ENCODE measurements at places on chromosomes 16 and 17.
A peak's percentile ranks its signal among the peaks of the same experiment; 100 is the strongest.

GRCh38 chr16:87057211-87057881 lies 259.8 kb downstream of the C16orf95 start:
- no peak for DNase-seq

DNA sequence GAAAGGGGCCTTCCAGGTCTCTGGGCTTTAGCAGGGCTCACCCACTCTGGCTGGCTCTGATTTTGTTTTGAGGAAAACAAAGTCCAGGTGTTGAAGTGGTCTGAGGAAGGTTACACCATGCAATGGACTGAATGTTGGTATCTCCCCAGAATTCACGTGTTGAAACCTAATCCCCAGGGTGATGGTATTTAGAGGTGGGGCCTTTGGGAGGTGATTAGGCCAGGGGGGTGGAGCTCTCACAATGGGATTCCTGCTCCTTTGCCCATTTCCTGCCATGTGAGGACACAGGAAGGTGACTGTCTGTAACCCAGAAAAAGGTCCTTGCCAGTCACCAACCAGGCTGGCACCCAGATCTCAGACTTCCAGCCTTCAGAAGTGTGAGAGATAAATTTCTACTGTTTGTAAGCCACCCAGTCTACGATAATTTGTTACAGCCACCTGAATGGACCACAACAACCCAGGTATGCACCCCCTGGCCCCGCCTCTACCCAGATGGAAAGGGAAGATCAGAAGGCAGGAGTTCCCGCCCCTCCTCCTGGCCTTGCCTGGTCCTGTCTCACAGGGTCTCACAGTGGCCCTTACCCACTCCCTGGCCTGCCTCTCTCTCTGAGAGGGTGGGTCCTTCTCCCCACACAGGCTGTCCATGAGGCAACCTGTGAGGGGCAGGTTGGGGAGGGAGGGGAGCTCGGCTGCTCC lies 32.0 kb downstream of the LRRC75A start:
- no peak for DNase-seq

DNA sequence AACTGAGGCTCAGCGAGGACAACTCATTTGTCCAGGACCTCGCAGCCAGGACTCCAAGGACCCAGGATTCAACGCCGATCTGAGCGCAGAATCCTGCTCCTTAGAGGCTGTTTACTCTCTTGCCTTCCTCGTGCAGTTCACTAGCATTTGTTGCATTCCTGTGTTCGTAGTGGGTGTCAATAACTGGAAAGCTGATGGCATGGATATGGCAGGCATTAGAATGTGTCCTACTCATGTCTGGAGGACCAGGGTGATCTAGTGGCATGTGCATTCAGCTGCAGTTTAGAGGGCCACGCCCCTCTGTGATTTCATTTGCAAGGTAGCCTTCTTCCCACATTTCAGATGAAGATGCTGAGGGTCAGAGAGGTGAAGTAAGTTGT lies 510 bp downstream of the CRISPLD2 start:
- no peak for DNase-seq

DNA sequence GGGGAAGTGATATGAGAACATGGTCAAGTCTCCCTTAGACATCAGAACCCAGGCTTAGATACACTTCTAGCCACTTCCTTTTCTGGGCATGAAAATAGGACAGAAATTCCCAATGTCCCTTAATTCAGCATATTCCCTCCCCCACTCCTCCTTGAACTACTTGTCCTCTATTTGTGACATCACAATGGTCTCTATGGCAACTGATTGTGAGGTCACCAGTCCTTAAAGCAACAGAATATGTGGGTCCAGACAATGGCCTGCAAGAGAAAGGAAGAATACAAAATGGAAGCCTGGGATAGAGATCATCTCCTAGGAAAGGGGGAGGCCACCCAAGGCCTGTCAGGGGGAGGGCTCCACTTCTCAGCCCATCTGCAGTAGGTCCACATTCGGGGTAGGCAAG lies 6.7 kb upstream of the SEZ6 start:
- DNase-seq, result no peak

DNA sequence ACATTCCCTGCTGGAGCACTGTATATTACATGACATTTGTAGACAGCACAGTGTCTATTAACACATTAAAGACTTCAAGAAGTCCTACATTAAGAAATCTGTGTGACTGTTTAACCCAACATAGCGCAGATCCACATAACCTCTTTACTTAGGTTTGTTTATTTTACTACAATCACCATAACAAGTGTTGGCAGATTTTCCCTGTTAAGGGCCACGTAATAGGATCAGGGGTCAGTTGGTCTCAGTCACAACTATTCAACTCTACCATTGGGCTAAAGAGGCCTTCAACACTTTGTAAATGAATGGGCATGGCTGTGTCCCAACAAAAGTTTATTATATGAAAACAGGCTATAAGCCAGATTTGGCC lies 51.3 kb upstream of the ADORA2B start:
- no peak for DNase-seq

DNA sequence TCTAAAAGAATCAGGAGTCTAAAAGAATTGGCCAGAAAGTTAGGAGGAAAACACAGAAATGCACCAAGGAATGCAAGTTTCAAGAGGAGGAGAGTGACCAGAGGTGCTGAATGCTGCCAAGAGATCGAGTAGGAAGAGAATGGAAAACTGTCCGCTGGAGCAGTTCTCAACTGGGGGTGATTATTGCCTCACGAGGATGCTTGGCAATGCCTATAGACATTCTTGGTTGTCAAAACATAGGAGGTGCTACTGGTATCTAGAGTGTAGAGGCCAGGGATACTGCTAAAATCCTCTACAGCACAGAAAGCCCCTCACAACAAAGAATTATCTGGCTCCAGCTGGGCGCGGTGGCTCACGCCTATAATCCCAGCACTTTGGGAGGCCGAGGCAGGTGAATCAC lies 82.1 kb upstream of the NOL11 start:
- DNase-seq, result no peak

DNA sequence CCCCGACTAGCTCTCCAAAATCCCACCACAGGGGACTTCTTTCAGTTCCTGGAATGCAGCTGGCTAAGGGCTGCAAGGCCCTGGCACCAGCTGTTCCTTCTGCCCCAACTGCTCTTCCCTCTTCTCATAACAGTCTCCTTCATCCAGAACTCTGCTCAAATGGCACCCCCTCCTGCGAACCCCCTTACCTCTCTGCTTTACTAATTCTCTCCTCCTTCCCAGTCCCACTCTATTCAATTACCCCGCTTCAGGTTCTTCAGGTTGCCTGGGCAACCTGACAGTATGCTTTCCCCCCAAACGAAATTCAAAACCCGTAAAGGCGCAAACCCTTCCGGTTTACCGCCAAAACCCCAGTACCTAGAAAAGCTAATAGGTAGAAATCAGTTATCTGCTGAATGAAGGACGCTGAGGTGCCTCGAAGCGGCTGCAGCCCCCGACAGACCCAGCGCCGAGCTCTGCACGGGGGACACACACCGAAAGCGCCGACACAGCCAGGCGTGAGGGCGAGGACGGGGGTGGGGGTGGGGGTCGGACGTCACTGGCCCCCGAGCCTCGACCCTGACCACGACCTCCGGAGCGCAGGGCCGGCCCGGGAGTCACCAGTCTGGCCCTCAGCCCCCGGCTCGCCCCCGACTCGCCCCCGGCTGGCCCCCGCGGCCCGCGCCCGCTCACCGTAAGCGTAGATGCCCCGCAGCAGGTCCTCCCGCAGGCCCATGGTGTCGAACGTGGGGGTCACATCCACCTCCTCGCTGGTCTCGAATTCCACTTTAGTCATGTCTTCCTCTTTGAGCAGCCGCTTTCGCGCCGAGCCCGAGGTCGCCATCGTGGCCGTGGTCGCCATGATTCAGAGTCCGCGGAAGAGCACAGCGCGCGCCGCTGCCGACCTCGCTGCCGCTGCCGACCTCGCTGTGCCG lies 550 bp downstream of the EIF4A3 start:
- no peak for DNase-seq

DNA sequence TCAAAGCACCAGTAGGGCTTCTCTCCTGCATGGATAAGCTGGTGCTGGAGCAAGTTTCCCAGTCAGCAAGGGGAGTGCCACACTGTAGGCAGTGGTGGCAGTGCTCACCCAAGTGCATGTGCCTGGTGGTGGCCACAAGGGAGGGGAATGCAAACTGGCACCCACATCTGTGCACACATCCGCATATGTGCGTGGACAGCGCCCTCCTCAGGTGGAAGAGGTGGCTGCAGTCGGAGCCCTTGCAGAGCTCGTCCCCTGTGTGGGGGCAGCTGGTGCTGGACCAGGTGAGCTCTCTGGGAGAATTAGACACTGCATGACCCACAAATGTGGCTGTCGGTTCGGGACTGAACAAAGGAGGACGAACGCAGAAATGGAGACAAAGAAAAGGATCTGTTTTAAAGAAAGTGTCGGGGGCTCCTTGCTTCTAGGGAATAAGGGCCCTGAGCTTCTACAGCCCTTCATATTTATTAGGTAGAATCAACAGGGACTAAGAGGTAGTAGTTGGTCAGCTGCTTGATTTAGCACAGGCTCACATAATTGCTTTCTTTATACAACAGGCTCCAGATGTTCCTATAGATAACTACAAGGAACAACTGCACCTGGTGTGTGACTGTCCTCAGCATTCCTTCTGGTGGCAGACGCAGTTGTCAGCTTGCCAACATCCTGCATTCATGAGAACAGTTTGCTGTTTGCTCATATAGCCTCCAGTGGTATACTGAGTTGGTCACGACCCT lies 5.3 kb upstream of the ZNF689 start:
- peak; percentile 80 for DNase-seq

DNA sequence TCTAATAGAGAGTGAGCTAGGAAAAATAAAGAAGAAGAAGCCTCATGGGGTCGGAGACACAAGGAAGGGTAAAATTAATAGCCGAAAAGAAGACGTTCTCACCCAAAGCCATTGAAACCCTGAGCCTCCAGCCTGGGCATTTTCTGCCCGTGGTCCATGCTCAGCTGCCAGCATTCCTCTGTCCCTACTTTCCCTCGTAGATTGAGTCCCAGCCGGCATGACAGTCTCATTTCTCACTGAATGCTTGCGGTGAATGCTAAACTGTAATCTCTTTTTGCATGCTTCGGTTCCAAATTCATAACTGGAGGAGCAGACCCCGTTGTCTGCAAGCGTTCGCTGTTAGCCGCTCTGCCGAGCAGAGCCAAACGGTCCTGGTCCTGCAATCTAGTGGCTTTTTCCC lies 54.0 kb upstream of the COX10 start:
- DNase-seq, result no peak

GRCh38 chr16:29700253-29700987 lies 21.4 kb downstream of the QPRT start:
- DNase-seq, result peak; percentile 55

DNA sequence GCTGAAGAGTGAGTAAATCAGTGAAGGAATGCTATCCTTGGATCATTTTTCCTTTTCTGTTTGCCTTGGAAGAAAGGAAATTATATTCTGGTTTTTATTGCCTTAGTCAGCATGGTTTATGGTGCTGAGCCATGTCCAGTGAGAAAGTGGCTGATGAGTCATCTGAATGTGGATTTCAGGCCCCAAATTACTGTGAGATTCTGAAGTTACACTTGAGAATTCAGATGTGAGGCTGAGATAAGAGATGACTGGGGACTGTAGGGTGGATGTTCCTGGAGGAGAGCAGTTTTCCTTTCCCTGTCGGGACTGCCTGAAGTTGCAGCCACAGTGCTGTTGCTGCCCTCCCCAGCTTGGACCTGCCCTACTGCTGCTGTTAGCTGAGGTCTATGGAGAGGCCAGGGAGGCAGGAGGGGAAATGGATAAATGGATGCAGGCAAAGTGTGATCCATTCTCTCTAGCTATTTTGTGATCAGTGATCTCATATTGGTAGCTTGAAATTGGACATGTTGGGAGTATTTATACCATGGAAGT lies 4.2 kb upstream of the MAP3K14 start:
- no peak for DNase-seq

DNA sequence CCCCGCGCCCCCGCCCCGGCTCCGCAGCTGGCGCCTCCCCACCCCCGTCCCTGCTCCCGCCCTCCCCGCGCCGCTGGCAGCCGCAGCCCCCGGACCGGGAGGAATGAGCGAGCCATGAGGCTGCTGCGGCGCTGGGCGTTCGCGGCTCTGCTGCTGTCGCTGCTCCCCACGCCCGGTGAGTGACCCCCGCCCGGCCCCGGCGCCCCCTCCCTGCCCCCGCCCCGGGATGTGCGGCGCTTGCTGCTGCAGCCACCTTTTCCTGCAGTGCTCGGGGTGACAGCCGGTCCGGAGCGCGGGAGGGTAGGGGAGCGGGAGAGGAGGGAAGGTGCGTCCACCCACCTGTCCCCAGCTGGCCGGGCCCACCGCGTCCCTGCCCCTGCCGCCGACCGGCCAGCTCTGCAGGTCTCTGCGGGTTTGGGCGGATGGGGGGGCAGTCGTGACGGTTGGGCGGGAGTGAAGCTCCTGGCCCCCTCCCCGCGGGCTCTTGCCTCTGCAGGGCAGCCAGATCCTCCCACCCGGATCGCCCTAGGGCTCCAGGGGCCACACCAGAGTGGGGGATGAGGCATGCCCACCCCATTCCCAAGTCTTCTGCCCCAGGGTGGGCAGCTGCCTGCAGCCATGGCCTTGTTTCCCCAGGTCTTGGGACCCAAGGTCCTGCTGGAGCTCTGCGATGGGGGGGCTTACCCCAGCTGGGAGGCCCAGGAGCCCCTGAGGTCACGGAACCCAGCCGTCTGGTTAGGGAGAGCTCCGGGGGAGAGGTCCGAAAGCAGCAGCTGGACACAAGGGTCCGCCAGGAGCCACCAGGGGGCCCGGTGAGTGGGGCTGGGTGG lies 513 bp downstream of the ADAM11 start:
- no peak for DNase-seq

GRCh38 chr17:67386965-67387551 lies 10.0 kb downstream of the PITPNC1 start:
- peak; percentile 69 for DNase-seq

- no peak for DNase-seq
These were observed 26.3 kb upstream of the SSTR5 start for GRCh38 chr16:1045993-1046911.

DNA sequence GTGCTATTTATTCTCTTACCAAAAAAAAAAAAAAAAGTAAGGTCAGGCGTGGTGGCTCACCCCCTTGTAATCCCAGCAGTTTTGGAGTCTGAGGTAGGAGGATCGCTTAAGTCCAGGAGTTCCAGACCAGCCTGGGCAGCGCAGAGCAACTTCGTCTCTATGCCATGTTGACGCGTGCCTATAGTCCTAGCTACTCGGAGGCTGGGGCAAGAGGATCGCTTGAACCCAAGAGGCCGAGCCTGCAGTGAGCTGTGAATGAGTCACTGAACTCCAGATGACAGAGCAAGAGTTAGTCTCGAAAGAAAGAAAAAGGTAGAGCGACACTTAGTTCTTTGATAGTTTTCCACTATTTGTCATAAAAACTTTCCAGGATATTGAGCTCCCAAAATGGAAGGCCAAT lies 1.4 kb upstream of the TENT4B start:
- no peak for DNase-seq

DNA sequence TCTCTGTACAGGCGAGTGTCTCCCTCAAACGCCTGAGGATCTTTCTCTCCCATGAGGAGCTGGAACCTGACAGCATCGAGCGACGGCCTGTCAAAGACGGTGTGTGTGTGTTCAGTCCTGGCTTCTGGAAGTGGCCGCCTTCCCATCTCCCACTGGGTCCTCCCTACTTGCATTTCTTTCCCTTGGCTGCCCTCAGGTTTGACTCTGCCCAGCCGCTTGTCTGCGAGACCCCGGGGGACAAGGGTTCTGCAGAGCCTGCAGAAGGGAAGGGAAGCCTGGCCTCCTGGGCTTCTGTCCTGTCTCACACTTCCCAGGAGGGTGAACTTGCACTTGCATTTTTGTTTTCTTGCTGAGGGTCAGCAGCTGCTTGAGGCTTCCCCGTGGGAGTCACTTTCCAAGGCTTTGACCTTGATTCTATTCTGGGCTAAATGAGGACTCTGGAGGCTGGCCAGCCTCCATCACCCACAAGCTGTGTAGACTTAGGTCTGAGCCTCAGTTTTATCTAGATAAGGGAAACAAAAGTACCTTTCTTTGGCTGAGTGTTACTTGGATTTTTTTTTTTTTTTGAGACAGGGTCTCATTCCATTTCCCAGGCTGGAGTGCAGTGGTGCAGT lies 122.3 kb downstream of the ABCC1 start:
- no peak for DNase-seq

GRCh38 chr16:65012357-65012756 lies 109.5 kb downstream of the CDH11 start:
- no peak for DNase-seq
